A549 treated with ZK216348 at 1 μM for 4 hours (cell line): ENCODE measurements at places on chromosomes 5 and 9. TPM values are rescaled to one million over a fixed set of nuclear protein-coding genes. Genes with fewer than 3 reads are reported as not detected.

FAM221B gene
- not detected in 5 replicates for total RNA-seq

CCNJL gene
- 10.5 to 14.3 TPM (median 13.6 TPM) in 5 replicates for total RNA-seq

ENTREP1 gene
- 0.61 to 0.74 TPM (median 0.65 TPM) in 5 replicates for total RNA-seq

FAM200C gene
- total RNA-seq: 1.8 to 2.3 TPM (median 2.1 TPM) in 5 replicates

ZFP37 gene
- total RNA-seq: 1.4 to 2.1 TPM (median 1.5 TPM) in 5 replicates

IL3 gene
- not detected in 5 replicates for total RNA-seq

GABRP gene
- total RNA-seq: not detected in 5 replicates

GFRA3 gene
- 0.11 TPM in 1 of 5 replicates, not detected in the others for total RNA-seq

NRG2 gene
- total RNA-seq: 1.3 to 2.3 TPM (median 2.0 TPM) in 5 replicates

FCN2 gene
- total RNA-seq: not detected in 5 replicates

CYLC2 gene
- not detected in 5 replicates for total RNA-seq

BHMT gene
- not detected in 5 replicates for total RNA-seq

PCDHB12 gene
- not detected in 5 replicates for total RNA-seq

NFIB gene
- total RNA-seq: 6.1 to 12.1 TPM (median 10.8 TPM) in 5 replicates

CARD9 gene
- total RNA-seq: 0.85 to 2.3 TPM (median 1.0 TPM) in 5 replicates

OR1J2 gene
- not detected in 5 replicates for total RNA-seq

CFAP157 gene
- total RNA-seq: 0.09 TPM in 1 of 5 replicates, not detected in the others

PCDHB3 gene
- total RNA-seq: 0.09 TPM in 1 of 5 replicates, not detected in the others

FOXD4L5 gene
- total RNA-seq: 0.06 to 0.11 TPM (median 0.11 TPM) in 3 of 5 replicates, not detected in the others

C9orf153 gene
- total RNA-seq: 0.14 to 0.46 TPM (median 0.35 TPM) in 4 of 5 replicates, not detected in the other

TMC1 gene
- total RNA-seq: 0.08 to 0.19 TPM (median 0.14 TPM) in 3 of 5 replicates, not detected in the others
